ENCODE measurements at places on chromosomes 7 and 10. TPM values are rescaled to one million over a fixed set of nuclear protein-coding genes. Genes with fewer than 3 reads are reported as not detected.
A peak's percentile ranks its signal among the peaks of the same experiment; 100 is the strongest.

DNA sequence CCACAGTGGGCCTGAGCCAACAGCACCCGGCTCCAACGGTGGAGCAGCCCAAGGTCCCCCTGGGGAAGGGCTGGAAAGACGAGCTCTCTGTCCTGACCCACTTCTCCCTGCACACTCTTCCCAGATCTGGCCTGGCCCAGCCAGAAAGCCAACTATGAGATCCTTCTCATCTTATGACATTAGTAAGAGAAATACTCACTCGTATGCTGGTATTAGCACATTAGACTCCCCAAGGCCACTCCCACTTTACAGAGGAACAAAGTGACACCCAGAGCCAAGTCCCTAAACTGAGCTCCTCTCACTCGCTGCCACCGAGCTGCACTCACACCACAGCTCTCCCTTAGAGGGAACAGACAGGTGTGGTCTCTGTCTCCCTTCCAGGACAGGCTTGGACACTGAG, 24.8 kb downstream of the DLG5 start:
- H3K4me3 ChIP-seq: no peak overlapping the region
- H3K36me3 ChIP-seq: peaks cover 2% of the 10 kb centered on the region
- H3K27me3 ChIP-seq: no peaks in the 10 kb centered on the region
- H3K27ac ChIP-seq: peak overlapping the region; percentile 10
- no peak for DNase-seq
- peaks cover 33% of the 10 kb centered on the region for H3K4me1 ChIP-seq

Gene TNRC18
- total RNA-seq: 73.7 TPM

Gene PI4K2A
- 26.1 TPM for total RNA-seq

Gene CALML5
- not detected for total RNA-seq

DNA sequence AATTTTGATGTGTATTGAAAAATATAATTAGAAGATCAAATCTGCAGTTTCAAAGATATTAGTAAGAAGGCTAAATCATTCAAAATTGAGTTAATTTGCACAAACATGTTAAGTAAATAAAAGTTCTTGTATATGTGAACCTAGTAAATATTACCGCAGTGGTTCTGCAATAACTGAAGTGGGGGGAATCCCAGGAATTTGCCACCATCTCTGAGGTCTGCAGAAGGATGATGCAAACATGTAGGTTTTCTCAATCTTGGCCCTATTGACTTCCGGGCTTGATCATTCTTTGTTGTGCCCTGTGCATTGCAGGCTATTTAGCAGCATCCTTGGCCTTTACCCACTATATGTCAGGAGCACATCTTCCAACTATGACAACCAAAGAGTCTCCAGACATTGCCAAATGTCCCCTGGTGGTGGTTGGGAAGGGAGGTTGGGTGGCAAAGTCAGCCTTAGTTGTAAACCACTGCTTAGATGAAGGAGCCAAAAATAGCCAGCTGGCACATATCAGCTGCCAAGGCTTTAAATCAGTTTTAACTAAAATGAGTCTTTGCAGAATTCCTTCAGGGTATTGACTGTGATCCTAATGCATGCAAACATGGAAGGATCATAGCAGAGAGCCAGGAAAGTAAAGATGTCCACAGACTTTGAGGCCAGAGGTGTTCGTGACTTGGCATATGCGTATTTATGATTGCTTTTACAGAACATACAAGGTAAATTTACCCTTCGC, 146.3 kb downstream of the TRIL start:
- H3K36me3 ChIP-seq: no peaks in the 10 kb centered on the region
- no peak overlapping the region for H3K27ac ChIP-seq
- no peaks in the 10 kb centered on the region for H3K27me3 ChIP-seq

DNA sequence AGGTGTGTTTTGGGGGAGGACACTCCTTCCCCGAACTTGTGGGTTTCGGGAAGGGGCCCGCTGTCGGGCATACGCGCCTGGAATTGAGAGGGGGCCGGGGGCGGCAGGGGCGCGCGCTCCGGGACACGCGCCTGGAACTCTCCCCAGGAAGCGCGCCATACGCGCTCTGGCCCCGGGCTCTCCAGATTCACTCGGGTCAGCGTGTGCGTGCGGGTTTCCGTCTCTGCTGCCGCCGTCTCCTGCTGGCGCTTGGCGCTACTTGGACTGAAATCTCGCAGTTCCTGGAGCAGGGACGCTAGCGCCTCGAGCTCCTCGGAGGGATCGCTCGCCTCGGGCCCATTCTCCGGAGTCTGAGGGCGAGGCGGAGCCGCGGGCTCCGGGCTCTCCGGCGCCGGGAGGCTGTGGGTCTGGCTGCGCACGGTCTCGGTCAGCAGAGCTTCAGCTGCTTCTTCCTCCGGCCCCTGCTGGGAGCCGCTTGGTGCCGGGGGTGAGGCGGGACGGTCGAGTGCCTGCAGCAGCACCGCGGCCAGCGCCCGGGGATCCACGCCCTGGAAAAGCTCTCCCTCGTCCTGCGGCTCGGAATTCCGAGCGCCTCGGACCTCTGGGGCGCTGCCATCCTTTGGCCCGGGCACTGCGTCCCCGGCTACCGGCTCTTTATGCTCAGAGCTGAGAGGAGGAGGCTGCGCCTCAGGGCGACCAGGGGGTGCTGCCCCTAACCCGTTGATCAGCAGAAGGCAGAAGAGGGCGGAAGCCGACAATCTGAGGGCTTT, 1.1 kb downstream of the VGF start:
- H3K36me3 ChIP-seq: 0 out of 2 replicates have a peak, but pooled peaks cover 2% of the 10 kb centered on the region
- peaks cover 29% of the 10 kb centered on the region for H3K4me1 ChIP-seq
- peak overlapping the region; percentile 63 for H3K4me3 ChIP-seq
- no peak overlapping the region for H3K27ac ChIP-seq
- H3K27me3 ChIP-seq: no peaks in the 10 kb centered on the region

- H3K27me3 ChIP-seq: peaks cover 10% of the 10 kb centered on the region
- H3K4me3 ChIP-seq: no peak overlapping the region
- no peak overlapping the region for H3K27ac ChIP-seq
- H3K4me1 ChIP-seq: no peaks in the 10 kb centered on the region
- DNase-seq: no peak
Observed at GRCh38 chr10:48789486-48790456, 105.1 kb downstream of the WDFY4 start.

Gene TMEM213
- total RNA-seq: not detected

Gene BLNK
- 0.30 TPM for total RNA-seq

Gene FAM241B
- total RNA-seq: 24.9 TPM

- no peaks in the 10 kb centered on the region for H3K36me3 ChIP-seq
- no peaks in the 10 kb centered on the region for H3K27me3 ChIP-seq
- no peak overlapping the region for H3K4me3 ChIP-seq
- no peak for DNase-seq
Observed at GRCh38 chr10:20978617-20979016, 81.5 kb upstream of the NEBL start.

DNA sequence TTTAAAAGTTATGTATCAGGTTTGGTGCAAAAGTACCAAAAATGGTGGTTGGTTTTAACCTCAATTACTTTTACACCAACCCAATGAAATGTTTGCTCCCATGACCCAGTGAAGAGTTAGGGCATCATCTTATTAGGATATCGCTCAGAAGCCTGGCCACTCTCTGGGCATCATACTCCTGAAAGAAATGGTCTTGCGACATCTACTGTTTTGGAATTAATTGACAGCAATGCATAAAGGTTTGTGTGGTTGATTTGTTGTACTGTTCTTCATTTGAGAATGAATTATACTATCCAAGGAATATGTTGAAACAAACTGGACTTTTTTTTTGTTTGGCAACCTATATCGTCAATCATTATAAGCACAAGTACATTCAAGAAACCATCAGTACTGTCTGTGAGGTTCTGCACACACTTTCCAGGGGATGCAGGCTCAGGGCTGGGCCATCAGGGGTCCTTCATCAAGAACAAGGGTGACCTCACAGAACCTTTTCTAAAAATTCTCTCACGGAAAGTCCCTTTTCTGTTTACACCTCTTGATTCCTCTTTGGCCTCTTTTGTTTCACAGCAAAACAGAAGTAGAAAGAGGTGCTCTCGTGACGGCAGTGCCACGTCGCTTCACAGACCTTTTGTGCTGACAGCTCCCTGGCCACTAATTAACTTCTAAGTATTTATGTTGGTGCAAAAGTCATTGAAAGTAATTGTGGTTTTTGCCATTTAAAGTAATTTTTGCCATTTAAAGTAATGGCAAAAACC, 117.2 kb upstream of the KLF6 start:
- H3K27me3 ChIP-seq: no peaks in the 10 kb centered on the region
- DNase-seq: no peak
- no peak overlapping the region for H3K4me3 ChIP-seq
- no peak overlapping the region for H3K27ac ChIP-seq
- no peaks in the 10 kb centered on the region for H3K36me3 ChIP-seq

DNA sequence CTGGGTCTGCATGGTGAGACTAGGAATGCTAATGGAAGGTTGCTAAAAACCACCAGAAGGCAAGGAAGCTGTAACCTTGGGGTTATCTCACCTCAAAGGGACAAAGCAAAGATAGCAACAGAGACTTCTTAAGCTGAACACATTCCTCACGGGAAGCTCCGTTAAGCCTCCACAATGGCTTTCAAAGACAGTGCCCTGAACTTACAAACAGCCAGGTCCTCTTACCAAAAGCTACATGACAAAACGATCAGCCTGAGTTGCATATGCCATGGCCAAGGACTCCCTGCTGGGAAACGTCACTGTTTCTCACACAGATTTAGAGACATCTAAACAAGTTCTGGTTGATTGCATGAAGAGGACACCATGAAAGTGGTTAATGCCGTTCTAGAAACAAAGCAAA, 52.7 kb downstream of the HTR5A start:
- no peak overlapping the region for H3K4me3 ChIP-seq
- no peaks in the 10 kb centered on the region for H3K27me3 ChIP-seq
- H3K36me3 ChIP-seq: no peaks in the 10 kb centered on the region
- no peaks in the 10 kb centered on the region for H3K4me1 ChIP-seq
- DNase-seq: no peak
- no peak overlapping the region for H3K27ac ChIP-seq

- no peak overlapping the region for H3K4me3 ChIP-seq
- DNase-seq: no peak
- no peak overlapping the region for H3K27ac ChIP-seq
- peaks cover 19% of the 10 kb centered on the region for H3K4me1 ChIP-seq
- H3K36me3 ChIP-seq: no peaks in the 10 kb centered on the region
Observed at GRCh38 chr10:76492678-76493472, 1061.5 kb downstream of the LRMDA start.

- H3K36me3 ChIP-seq: no peaks in the 10 kb centered on the region
- DNase-seq: no peak
- peak overlapping the region; percentile 58 for H3K27ac ChIP-seq
- H3K4me3 ChIP-seq: no peak overlapping the region
Observed at GRCh38 chr10:71726580-71727104, 7.1 kb upstream of the C10orf105 start.

Gene AKR1B15
- not detected for total RNA-seq

Gene SAP25
- 2.0 TPM for total RNA-seq

- H3K27ac ChIP-seq: no peak overlapping the region
- DNase-seq: no peak
- no peaks in the 10 kb centered on the region for H3K4me1 ChIP-seq
- no peak overlapping the region for H3K4me3 ChIP-seq
- no peaks in the 10 kb centered on the region for H3K36me3 ChIP-seq
Observed at GRCh38 chr10:85607043-85607695, 759.4 kb downstream of the GRID1 start.

- H3K4me1 ChIP-seq: no peaks in the 10 kb centered on the region
- H3K4me3 ChIP-seq: no peak overlapping the region
- no peak for DNase-seq
- H3K27me3 ChIP-seq: no peaks in the 10 kb centered on the region
- H3K36me3 ChIP-seq: no peaks in the 10 kb centered on the region
Observed at GRCh38 chr10:34646331-34646730, 168.8 kb downstream of the PARD3 start.
